ENCODE measurements at places on chromosomes 7 and 10.

DNA sequence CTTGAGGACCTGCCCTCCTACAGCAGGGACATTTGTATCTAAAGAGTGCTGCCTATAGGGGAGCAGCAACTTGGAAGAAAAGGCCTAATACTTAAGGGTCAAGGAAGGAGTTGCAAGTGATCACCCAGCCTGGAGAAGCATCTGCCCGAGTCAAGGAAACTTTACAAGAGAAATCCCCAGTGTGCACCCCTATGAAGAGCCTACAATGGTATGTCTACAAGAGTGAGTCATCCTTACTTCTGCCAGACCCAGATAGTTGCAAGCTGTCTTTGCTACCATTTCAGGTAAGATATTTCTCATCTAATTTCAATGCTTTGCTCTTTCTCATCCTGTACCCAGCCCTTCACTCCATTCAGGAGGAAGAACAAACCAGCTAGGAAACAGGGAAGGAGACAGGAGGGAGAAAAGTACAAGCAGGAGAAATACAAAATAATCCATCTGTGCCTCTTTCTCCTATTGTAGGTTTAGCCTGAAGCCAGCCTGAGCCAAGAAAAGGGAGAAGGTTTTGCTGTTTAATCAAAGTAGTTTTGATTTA lies 34.4 kb upstream of the AGR3 start:
- DNase-seq, result no peak

DNA sequence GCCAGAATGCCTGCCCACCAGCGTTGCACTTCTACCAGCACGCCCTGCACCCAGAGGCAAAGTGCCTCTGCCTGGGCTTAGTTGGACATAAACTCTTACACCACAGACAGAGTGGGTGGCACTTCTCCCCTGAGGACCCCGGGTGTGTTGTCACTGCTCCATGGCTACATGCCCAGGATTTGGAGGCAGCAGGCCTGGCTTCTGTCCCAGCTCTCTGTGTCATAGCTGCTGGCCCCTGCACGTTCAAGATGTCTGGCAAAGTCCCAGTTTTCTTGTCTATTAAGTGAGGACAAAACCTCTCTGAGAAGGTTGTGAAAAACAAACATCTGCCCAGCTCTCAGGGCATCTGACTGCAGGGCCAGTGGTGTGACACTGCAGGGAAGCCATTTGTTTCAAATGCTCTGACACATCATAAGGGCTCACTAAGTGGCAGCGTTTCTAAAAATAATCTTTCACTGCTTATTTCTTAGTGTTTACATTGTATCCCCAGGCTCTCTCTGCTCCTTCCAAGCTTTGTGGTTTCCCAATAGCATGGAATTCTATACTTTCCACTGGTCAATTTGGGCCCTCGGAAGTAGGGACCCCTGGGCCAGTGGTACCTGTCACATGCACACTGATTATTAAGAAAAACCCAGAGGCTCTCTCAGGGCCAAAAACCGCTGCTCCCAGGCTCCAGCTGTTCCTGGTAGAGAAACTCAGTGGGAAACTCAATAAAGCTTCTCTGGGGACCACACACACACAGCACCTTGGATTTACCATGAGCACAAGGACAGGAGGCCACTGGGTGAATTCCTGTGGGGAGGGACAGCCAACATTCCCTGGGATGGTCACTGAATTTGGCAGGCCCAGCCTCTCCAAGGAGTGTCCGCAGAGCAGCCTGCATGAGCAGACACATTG lies 86.2 kb upstream of the ANLN start:
- DNase-seq, result no peak

GRCh38 chr10:65684896-65685295 lies 1240.9 kb upstream of the LRRTM3 start:
- no peak for DNase-seq

DNA sequence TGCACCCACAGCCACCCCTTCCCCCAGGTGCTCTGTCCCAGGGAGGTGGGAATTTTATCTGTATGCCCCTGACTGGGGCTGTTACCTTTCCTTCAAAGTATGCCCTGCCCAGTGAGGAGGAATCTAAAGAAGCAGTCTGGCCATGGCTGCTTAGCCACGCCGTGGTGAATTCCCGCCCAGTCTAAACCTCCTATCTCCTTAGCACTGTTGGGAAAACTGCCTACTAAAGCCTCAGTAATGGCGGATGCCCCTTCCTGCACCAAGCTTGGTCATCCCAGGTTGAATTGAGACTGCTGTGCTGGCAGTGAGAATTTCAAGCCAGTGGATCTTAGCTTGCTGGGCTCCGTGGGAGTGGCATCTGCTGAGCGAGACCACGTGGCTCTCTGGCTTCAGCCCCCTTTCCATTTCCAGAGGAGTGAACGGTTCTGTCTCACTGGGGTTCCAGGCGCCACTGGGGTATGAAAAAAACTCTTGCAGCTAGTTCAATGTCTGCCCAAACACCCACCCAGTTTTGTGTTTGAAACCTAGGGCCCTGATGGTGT lies 87.2 kb downstream of the ABCC2 start:
- DNase-seq, result no peak

GRCh38 chr7:43303740-43304241 lies 191.3 kb downstream of the HECW1 start:
- no peak for DNase-seq

GRCh38 chr7:653829-654764 lies 72.4 kb upstream of the DNAAF5 start:
- no peak for DNase-seq

DNA sequence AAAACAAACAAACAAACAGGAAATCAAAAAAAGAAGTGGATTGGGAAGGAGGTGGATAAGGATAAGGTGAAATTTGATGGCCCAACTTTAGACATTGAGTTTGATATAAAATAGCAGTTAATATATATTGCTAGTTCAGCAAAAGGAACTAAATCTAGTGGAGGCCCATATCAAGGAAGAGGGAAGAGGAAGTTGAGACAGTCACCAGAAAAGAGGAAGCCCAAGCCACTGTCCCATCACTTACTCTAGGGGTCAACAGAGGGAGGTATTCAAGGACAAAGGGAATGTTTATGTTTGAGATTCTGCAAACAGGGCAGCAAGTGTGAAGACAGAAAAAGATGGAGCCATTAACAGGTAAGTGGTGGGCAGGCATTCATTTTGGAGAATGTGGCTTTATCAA lies 3.7 kb downstream of the LAMTOR4 start:
- DNase-seq, result no peak

DNA sequence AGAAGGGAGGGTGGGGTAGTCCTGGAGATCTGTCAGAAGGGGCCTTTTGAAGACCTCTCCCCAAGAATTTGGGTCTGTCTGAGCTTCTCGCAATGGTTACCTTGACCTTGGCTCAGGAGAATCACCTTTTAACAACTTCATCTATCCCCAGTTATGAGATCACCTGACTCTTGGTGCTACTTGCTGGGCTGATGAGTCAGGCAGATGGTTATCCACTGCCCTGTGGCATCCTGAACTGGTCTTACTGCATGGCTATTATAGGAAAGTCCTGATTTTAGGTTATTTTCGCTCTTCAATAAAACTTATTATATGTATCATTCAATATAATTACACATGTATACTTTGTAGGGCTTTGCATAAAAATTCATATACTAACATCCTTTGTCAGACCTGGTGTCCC lies 274.7 kb downstream of the GFRA1 start:
- DNase-seq, result no peak

DNA sequence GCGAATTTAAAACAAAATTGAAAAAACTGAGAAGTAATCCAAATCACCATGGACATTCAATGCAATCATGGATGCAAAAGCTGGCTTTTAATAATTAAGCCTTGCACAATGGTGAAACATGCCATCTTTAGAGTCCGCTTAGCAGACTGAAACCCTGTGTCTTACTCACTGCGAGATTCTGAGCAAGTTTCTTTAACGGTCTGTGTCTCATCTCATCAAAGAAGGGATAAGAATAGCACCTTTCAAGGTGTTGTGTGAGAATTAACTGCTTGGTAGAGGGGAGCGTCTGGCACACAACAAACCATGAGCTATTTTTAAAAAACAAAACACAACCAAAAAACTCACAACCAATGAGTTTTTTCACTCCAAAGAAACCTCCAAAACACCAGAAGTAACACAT lies 21.4 kb downstream of the ACBD7 start:
- DNase-seq, result no peak
